ENCODE measurements at places on chromosomes 16 and 17.

DNA sequence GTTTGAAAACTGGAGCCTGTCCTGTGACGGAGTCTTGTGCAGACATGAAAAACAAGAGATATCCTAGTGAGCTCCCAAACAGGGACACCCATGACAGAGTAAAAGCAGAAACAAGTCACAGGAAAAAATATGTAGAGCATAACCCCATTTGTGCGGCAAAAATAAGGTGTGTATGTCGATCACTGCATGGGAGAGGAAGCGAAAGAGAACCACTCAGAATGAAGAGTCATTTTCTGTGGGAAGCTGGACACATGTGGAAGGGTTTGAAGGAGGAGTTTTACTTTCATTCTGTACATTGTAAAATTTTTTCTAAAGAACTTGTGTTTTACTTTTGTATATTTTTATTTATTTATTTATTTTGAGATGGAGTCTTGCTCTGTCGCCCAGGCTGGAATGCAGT lies 72.1 kb downstream of the JPH3 start:
- DNase-seq = no peak

- no peak for DNase-seq
Observed at GRCh38 chr16:1743376-1744337, 27.7 kb downstream of the NME3 start.

GRCh38 chr16:53732296-53732929 lies 28.5 kb downstream of the FTO start:
- DNase-seq = no peak

- DNase-seq = no peak
Observed at GRCh38 chr17:76696763-76697701, 13.7 kb downstream of the MXRA7 start.

GRCh38 chr16:5577463-5577862 lies 479.9 kb upstream of the EEF2KMT start:
- DNase-seq = no peak

GRCh38 chr16:1538804-1539520 lies 5.5 kb downstream of the TMEM204 start:
- no peak for DNase-seq

- no peak for DNase-seq
Observed at GRCh38 chr17:60901242-60901641, 223.6 kb downstream of the BCAS3 start.

- DNase-seq = no peak
Observed at GRCh38 chr17:12180644-12181261, 160.1 kb downstream of the MAP2K4 start.

DNA sequence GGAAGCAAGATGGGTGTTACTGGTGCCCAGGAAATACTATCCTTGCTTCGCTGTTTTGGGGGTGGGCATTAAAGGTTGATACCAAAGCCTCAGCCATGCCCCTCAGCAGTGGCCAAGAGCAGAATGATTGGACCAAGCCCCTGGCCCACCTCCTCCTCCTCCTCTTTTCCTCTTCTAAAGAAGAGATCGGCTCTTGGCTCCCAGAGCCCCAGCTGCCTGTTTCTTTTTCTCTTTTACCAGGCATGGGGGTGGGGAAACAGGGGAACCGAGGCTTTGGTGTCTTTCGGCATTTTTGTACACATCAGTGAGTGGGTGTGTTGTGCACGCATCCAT lies 5.8 kb downstream of the THRA start:
- DNase-seq = no peak

DNA sequence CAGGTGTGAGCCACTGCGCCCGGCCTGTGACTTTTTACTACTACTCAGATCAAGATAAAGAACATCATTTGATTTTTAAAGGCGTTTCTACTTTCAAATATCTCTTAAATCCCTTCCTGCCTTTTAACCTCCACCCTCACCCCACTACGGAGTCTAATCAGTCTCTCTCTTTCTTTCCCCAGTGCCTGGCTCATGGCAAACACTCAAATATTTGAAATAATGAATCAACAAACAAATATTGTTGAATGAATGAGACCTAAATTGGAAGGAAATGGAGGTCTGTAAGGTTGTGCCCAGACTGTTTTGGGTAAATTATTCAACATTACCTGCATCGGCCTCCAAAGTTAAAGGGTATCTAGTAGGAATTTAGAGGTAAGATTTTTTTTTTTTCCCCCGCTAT lies 14.7 kb downstream of the COPZ2 start:
- DNase-seq = no peak

GRCh38 chr17:2982854-2983253 lies 80.6 kb downstream of the OR1D5 start:
- DNase-seq = no peak

GRCh38 chr17:76992891-76993290 lies 124.7 kb downstream of the MGAT5B start:
- no peak for DNase-seq

- no peak for DNase-seq
Observed at GRCh38 chr16:81815429-81815766, 36.3 kb downstream of the PLCG2 start.

DNA sequence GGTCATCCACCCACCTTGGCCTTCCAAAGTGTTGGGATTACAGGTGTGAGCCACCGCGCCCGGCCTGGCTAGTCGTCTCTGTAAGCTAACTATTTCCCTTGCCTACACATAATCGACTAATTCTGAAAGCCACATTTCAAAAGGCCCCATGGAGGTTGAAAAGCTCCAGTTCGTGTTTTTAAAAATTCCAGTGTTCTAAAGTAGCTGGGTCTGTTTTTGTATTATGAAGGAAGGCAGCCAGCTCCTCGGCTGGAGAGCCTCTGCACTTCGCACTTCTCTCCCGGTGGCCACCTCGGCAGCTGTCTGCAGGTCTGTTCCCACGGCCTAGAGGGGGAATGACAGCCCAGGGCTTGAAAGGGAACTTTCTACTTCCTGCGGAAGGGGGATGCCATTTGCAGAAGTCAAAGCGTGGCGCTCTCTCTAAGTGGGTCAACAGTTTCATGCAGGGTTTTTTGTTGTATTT lies 16.9 kb downstream of the HASPIN start:
- no peak for DNase-seq

DNA sequence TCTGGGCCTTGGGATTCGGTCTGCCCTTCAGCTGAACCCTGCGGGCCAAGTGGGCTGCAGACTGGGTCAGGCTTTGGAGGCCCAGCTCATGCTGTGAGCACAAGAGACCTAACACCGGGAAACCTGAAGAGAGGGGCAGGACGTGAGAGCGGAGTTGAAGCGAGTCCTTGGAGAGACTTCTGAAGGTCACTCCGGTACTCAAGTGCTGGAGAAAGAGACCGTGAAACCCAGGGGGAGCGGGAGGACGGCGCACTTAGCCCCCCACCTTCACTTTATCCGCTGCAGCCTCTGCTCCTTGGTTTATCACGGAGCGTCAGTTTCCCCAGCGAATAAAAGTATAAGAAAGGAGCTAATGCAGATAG lies 361 bp downstream of the UQCRC2 start:
- DNase-seq = no peak

- DNase-seq = no peak
Observed at GRCh38 chr16:26742040-26742439, 324.7 kb upstream of the C16orf82 start.

DNA sequence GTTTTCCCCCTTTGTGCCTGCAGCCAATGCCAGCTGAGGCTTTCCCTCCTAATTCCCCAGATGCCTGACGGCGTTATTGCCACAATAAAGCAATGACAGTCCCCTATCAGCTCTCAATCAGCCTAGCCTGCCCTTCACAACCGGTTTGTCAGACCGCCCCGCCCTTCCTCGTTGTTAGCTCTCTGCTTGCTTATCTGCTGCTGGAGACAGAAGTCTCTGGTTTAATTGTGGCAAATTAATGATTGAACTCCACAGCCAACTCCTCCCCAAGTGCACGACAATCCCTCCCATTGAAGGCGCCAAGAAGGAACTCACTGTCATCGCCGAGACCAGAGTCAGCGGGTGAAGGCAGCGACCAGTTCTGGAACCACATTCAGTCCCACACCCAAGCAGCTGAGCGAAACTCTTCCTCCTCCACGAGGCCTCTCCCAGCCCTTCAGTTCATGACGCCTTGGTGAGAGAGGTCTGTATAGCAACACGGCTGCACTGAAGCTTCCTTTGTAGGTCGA lies 474.4 kb downstream of the SLC39A11 start:
- no peak for DNase-seq

GRCh38 chr16:83807327-83807709 lies 460 bp upstream of the HSBP1 start:
- no peak for DNase-seq

DNA sequence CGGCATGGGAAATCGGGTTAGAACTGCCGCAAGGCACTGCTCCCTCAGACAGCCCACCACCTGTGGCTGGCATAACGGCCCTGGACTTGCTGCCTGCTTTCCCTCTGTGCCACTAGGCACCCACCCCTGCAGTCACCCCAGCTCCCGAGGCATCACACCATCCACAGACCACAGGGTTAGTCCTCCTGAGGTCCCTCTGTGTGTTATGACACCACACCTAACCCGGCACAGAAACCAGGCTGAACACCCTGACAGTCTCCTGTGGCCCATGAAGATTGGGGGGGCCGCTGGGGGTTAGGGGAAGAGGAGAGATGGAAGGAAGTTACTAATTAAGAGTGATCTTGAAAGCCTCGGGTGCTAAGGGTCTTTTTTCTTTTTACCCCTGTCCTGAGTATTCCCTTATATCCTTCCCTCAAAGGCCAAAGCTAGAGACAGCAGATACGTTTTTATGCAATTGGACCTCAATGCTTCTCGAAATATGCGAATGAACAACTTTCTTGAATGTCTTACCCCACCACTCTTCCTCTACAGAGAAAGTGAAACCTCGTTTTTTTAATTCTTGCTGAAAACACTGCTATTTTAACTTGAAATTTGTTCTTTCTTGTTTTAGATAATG lies 7.0 kb downstream of the CYTH1 start:
- DNase-seq = no peak

- DNase-seq = no peak
Observed at GRCh38 chr16:46709469-46710005, 20.1 kb downstream of the ORC6 start.

- no peak for DNase-seq
Observed at GRCh38 chr17:8001976-8002720, at the start of gene GUCY2D. Gene GUCY2D (plus strand): TSS chr17:8002615. CDS start chr17:8003048, 433 bp downstream.

- no peak for DNase-seq
Observed at GRCh38 chr17:57253362-57254065, 2.8 kb upstream of the MSI2 start.

GRCh38 chr17:61481421-61481820 lies 29.2 kb downstream of the TBX4 start:
- DNase-seq = no peak

- peak; percentile 12 for DNase-seq
Observed at GRCh38 chr16:71230122-71230845, at the start of gene HYDIN. Gene HYDIN (minus strand): TSS chr16:71230722. CDS start chr16:71186895, 43,827 bp downstream.

GRCh38 chr17:9173386-9173983 lies 152.2 kb downstream of the NTN1 start:
- no peak for DNase-seq

DNA sequence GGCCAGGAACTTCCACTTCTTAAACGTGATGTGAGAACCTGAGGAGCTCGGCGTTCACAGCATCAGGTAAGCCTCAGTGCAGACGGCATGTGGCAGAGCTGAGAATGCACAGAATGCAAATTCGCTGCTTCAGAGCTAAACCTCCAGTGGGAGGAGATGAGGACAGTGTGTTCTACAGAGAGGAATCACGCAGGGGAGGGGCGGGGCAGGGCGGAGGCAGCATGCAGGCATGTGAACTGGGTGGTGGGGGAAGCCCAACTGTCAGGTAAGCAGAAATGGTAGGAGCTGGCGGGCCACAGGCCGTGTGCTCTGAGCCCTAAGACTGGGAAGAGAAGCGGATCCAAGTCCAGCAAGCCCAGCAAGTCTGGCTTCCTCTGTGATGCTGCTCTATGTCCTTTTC lies 94.7 kb downstream of the ZNF778 start:
- no peak for DNase-seq

- DNase-seq = no peak
Observed at GRCh38 chr17:7846063-7846735, 8.7 kb upstream of the TMEM88 start.

DNA sequence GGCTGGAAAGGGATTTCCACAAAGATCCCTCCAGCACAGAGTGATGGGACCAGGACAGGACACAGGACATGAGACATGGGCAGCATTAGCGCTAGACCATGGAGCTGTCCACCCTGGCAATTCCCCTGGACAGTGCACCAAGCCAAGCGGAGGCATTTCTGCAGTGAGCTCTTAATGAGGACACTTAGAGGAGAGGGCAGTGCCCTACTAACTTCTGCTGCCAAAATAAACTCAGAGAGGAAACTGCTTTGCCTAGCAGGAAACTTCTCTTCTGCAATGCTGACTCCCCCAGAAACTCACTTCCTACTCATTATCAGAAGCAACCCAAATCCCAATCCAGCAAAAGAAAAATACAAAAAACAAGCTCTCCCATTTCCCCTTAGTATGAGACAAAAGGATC lies 119.2 kb downstream of the HS3ST2 start:
- DNase-seq = no peak

- DNase-seq = no peak
Observed at GRCh38 chr16:70788668-70789594, 12.0 kb downstream of the VAC14 start.

GRCh38 chr17:80908776-80909175 lies 82.9 kb upstream of the CHMP6 start:
- no peak for DNase-seq

DNA sequence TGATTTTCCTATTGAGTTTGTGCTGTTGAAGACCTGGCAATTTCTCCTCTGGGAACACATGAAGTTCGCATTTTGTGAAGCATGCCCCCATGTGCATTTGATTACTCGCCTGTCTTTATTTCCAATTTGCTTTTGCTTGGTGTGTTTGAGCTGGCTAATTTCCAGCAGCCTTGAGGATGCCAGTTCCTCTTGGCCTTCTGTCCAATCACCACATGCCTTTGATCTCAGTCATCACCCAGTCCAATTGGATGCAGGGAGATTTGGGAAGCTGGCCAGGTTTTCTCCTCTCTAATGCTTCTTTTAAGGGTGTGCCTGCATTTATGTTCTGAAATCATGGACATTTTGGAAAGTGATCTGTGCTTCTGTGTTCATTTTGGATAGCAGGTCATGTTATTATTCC lies 3.8 kb upstream of the TMEM100 start:
- no peak for DNase-seq

DNA sequence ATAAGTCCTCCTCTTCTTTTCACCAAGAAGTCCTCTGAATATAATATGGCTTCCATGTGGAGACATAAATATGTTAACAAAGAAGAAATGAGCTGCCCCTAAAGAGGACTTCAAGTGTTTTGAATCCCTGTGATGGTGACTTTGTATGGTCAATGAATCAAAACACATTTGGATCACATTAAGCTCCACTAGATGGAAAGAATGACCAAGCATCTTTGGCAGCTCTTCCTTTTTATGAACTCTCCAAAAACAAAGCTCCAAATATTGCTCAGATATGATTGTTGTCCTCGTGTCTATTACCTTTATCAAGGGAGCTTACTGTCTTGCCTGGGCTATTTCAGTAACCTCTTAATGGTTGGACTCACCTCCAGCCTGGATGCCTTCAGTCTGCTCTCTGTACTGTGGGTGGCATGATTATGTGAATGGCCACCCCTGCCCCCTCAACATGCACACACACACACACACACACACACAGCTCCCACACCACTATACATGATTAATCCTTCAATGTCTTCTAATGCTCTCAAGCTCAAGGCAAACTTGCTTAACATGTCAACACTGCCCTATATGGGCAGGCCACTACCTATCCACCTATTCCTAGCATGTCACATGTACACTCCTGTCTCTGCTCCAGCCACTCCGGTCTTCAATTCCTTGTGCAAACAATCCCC lies 346.6 kb upstream of the SALL1 start:
- DNase-seq = no peak

GRCh38 chr16:14501331-14502255 lies 128.5 kb downstream of the PARN start:
- DNase-seq = peak; percentile 77

Measured in NCI-H2107 (cell line).